ENCODE measurements at places on chromosomes 1 and 21.
A peak's percentile ranks its signal among the peaks of the same experiment; 100 is the strongest.

DNA sequence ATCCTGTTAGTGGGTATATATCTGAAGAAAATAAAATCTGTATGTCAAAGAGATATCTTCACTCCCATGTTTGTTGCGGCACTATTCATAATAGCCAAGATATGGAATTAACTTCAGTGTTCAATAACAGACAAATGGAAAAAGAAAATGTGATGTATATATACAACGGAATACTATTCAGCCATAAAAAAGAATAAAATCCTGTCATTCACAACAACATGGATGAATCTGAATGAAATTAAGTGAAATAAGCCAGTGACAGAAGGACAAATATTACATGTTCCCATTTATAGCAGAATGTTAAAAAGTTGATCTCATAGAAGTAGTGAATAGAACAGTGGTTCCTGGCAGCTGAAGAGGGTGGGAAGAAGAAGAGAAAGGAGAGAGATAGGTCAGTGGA lies 239.1 kb upstream of the RUNX1 start:
- DNase-seq, result no peak

DNA sequence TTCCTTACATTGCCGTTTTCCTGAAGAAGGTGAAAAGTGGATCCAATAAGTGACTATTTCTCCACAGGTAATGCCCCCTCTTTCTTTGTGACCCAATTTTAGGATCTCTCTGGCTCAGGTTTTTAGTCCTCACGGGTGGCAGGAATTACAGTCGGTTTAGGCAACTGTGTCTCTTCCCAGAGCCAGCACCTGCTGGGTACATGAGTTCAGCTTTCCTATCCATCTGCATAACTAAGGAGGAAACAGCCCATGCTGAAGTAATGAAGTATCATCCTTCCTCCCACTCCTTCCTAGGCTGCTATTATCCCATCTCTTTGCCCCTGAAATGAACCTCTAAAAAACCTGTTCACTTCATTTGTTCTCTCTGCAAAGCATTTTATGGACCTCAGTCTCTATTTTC lies 544.6 kb downstream of the NEGR1 start:
- no peak for DNase-seq

DNA sequence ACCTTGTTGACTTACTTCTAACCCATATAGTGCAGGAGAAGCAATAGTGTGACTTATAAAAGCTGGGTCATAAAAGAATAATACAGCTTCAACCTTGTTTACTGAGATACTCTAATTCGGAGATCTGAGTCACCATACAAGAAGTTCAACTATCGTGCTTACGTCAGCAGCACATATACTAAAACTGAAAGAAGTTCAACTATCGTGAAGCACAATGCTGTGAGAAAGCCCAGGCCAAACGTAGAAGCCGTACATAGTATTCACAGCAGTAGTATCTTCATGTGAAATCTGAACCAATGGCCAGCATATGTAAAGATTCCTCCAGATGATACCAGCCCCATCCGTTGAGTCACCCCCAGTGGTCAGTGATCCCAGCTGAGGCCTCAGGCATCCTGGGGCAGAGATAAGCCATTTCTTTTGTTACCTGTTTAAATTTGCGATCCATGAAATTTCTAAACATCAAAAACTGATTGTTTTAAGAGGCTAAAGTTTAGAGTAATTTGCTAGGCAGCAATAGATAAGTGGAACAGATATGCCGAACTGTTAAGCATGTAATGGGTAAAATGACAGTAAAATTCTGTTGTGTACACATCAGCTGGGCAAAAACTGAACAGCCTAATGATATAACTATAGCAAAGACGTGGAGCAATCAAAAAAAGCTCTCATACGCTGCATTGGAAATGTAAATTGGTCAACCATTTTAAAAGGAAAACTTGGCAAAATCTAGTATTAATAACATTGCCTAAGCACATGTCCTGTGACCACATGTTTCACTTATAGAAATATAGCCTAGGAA lies 53.9 kb upstream of the SAMD13 start:
- DNase-seq, result peak; percentile 97

GRCh38 chr1:82893712-82894470 lies 1093.2 kb downstream of the ADGRL2 start:
- no peak for DNase-seq

DNA sequence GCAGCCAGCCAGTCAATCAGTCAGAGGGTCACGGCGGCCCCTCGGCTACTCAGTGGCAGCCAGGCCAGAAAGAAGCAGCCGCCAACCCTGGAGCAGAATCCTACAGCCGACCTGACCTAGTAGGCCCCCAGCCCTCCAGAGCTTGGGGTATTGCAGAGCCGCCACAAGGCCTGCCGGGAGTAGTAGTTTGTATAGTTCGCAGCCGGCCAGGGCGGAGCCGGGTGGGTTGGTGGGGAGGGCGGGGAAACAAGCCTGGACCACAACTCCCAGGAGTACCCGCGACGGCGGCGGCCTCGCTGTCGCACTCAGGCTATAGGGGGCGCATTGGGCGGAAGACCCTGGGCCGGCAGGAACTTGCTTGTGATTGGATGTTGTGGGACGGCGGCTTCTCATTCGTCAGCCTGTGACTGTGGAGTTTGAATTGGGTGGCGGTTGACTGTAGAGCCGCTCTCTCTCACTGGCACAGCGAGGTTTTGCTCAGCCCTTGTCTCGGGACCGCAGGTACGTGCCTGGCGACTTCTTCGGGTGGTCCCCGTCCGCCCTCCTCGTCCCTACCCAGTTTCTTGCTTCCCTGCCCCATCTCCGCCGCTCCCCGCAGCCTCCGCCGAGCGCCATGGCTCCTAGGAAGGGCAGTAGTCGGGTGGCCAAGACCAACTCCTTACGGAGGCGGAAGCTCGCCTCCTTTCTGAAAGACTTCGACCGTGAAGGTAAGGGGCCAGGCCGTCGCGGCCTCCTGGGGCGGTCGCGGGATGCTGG lies at the start of gene CDCA8:
Gene CDCA8 (plus strand): TSS at position 439 of the 756 bp plus-strand sequence. CDS start 175 bp downstream, at position 614.
- DNase-seq, result peak; percentile 90

- DNase-seq, result no peak
Measured at GRCh38 chr1:24754229-24754628, 9.0 kb downstream of the CLIC4 start.

GRCh38 chr1:108897865-108898720 lies 21.3 kb downstream of the GPSM2 start:
- peak; percentile 35 for DNase-seq

- no peak for DNase-seq
Measured at GRCh38 chr1:54874079-54874830, 12.7 kb downstream of the DHCR24 start.

GRCh38 chr1:17472814-17473213 lies 33.3 kb upstream of the RCC2 start:
- no peak for DNase-seq

DNA sequence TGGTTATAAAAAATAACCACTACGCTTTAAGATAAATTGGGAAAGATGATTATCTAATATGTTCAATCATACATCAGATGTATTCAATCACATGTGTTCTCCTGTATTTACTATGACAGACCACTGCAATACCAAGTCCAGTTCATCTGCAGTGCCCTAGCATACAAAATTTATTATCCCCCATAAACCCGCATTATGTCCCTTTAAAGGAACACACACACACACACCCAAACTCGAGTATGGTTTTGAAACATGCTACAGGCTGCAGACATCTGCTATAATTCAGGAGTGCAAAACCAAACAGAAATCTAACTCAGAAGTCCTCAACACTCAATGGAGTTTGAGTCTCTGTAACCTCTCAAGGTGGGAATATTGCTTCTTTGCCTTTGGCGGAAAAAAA lies 14.9 kb downstream of the ODF2L start:
- DNase-seq, result no peak

DNA sequence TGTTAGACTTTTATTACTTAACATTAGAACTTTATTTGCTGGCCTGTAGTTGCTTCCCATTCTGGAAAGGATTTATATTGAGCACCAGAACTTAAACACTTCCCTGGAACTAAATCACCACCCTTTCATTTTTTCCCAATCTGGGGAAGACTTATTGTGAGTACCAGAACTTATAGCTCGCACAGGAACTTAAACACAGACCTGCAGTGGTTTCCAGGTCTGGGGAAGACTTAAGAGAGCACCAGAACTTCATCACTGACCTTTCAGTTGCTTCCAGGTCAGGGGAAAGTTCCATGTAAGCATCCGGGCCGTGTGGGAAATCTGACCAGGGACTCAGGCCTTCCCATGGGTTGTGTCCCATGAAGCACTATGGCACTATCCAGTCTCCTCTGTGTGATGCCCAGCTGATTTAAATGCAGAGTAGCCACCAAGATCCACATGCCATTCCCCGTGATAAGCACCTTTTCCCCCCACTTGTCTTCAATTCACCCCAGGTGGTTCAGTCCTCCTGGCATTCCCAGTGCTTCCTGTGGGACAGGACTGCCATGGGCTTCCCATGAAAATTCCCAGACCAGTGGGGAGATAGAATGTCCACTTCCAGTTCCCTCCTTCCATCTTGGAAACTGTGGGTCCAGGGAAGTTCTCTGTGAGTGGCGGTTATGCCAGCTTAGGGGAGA lies 48.9 kb downstream of the C4BPA start:
- DNase-seq, result no peak
